Myocyte (in vitro differentiated cells): ENCODE measurements at places on chromosomes 12 and 14.

GRCh38 chr14:32622742-32623141, 293.6 kb downstream of the AKAP6 start:
- no peak for DNase-seq

DNA sequence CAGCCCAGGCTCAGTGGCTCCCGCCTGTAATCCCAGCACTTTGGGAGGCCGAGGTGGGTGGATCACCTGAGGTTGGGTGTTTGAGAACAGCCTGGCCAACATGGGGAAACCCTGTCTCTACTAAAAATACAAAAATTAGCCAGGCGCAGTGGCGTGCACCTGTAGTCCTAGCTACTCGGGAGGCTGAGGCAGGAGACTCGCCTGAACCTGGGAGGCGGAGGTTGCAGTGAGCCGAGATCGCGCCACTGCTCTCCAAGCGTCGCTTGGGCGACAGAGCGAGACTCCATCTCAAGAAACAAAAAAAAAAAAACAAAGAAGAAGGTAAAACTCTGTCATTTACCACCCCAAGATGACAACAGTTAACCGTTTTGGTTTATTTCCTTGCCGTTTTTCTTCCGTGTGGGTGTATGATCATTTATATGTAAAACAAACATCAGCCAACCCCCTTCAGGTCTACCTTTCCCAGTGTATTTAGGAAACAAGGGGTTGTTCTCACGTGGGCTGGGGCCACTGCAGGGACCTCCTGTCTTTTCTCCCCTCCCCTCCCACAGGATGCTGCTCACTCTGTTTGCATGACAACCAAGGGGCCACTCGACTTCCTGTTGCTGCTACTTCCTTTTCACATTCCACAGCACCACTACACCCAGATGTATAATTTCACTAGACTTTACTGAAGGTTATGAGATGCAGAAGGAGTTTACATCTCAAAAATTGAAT, 13.6 kb downstream of the TTC9 start:
- no peak for DNase-seq

GRCh38 chr14:101527987-101528386, 33.3 kb upstream of the DIO3 start:
- no peak for DNase-seq

DNA sequence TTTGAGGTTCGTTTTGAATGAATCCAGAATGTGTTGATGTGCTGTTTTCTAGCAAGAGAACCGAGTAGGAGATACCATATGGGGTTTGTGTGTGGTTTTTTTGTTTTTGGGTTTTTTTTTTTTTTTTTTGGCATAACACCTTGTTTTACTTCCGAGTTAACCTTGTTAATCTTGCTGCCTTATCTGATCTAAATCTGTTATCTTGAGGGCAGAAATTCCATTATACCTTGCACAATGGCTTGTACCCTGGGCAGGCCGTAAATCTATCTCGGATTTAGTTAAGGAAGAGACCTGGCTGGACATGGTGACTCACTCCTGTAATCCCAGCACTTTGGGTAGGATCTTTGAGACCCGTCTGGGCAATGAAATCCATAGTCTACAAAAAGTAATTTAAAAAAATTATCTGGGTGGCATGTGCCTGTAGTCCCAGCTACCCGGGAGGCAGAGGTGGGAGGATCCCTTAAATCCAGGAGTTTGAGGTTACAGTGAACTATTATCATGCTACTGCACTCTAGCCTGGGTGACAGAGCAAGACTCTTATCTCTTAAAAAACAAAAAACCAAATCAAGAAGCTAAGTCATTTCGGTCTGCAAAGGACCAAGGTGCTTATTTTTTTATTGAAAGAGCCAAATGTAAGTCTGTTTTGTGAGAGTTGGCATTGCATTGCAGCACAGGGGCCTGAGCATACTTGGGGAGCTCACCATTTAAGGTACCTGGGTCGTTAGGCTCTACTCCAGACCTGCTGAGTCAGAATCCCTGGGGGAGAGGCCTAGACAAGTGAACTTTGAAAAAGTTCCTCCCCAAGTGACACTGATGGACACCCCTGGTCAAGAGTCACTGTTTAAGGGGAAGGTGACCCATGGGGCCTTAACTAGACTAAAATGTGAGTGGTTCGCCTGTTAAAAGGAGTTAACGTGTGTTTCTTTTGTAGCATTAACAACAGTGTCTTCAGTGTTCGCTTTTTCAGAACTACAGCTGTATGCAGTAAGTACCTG, 6.7 kb downstream of the DLST start:
- DNase-seq = no peak

DNA sequence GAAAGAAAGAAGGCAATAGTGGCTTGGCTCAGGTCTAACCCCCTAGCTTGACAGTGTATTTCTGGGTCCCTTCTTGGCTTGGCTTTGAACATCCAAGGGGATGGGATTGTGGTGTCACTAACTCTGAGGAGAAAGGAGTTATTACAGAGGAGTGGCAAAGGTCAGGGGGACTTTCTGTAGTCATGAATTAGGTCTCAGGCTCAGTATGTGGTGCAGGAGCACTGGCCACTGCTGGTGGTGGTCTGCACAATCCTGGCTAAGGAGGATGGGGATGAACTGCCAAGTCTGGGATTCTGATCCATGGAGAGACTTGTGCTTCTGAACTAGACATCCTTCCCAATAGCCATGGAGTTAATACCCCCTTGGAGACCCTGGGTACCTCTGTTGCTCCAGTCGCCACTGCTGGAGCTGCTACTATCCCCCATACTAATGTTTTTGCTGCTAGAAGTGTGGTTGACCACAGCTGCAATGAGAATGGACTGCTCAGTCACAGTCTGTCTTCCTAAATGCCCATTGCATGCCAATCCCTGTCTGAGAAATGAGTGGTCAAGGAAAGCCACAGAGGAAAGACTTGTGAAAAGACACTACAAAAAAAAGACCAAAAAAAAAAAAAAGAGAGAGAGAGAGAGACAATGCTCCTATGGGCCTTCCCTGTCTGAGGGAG, 32.5 kb downstream of the KRT76 start:
- DNase-seq = no peak
